ENCODE measurements at places on chromosomes 3 and 15.

DNA sequence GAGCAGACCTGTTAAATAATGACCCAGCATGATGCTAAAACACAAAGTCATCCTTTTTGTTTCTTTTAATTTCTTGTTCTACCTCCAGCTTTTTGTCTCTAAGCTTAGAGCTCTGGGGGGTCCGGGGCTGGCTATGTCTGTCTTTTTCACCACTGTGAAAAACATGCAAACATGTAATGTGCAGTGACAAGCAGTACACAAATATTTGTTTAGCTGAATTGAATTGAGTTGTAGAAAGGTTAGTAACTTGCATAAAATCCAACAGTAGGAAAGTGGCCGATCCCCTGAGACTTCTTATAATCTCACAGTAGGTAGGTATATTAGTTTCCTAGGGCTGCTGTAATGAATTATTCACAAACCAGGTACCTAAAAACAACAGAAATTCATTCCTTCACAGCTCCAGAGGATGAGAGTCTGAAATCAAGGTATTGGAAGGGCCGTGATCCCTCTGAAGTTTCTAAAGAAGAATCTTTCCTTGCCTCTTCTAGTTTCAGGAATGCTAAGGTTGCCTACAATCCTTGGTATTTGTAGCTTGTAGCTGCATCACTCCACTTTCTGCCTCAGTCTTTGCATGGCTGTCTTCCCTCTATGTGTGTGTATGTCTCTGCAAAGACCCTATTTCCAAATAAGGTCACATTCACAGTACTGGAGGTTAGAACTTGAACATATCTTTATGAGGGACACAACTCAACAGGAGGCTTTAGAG is 32.7 kb downstream of the ARL14 start:
- no peak for DNase-seq

- DNase-seq, result no peak
Observed at GRCh38 chr15:88020806-88021205, 235.7 kb downstream of the NTRK3 start.

- DNase-seq, result no peak
Observed at GRCh38 chr3:98886525-98886924, 15.0 kb downstream of the DCBLD2 start.

DNA sequence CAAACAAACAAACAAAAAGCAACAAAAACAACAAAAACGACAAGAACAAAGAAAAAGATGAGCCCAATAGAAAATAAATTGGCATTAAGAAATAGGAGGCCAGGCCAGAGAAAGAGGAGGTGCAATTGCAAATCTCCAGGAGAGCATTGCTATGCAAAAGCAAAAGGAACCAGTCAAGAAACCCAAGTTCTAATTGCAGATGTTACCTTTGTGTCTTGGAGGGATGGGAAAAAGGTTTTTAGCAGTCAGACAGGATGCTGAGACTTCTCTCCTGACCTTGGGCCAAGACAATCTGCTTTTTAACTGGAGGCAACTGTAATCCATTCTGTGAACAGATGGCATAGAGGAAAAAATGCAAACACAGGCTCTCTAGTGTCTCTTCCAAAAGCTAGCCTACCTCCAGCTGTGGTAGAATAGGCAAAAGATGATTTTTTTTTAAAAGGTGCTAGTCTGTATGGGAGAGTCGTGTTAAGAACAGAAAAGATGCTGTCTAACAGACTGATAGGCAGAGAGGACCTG is 56.4 kb downstream of the LSAMP start:
- no peak for DNase-seq

DNA sequence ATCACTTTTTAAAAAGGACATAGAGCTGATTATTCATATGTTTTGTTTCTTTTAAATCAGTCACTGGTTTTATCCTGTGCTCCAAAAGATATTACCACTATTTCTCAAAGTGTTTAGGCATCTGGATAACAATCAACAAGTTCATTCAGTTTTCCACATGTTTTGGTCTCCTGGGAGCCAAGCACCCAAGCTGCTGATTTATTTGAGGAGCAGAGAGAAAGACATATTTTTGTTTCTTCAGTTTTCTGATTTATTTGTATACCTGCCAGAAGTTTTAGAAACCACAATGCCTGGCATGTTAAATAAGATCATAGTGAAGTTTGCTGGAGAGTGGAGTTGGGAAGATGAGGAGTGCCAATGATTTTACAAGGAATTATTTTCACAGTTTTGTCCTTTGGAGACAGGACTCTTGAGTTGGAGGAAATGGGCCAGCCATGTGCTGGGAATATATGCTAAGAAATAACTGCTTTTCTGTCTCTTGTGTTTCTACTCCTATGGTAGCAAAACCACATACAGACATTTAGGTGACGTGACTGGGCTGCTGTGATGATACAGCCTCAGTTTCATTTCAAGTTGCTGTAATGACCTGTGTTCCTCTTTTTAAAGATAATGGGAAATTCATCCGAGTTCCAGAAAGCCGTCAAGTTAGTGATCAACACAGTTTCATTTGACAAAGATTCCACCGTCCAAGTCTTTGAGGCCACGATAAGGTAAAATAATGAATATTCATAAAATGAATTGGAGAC is 11.7 kb downstream of the EDEM1 start:
- DNase-seq, result no peak

GRCh38 chr3:101950510-101950909 is 101.2 kb downstream of the NFKBIZ start:
- DNase-seq, result no peak

GRCh38 chr15:94412979-94413746 is 181.8 kb downstream of the MCTP2 start:
- DNase-seq, result peak; percentile 44

GRCh38 chr3:9701711-9702110 is 1.9 kb upstream of the CPNE9 start:
- DNase-seq, result no peak

DNA sequence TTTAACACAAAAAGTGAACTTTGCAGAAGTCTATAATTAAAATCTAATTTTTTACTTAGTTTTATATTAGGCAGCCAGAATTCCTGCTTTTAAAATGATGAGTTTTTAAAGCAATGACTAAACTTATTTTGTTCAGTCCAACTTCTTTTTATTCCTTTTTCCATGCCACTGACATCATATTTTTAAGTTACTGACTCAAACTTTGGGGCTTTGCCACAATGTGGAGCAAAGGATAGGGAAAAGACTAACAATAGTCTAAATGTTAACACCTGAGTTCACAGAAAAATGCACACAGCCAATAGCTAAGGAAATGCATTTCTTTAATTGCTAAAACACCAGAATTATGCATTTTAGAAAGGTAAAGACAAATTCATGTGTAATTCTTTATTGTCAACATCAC is 647.6 kb upstream of the DPPA4 start:
- no peak for DNase-seq

- DNase-seq, result no peak
Observed at GRCh38 chr3:167318996-167319615, 61.0 kb downstream of the ZBBX start.

DNA sequence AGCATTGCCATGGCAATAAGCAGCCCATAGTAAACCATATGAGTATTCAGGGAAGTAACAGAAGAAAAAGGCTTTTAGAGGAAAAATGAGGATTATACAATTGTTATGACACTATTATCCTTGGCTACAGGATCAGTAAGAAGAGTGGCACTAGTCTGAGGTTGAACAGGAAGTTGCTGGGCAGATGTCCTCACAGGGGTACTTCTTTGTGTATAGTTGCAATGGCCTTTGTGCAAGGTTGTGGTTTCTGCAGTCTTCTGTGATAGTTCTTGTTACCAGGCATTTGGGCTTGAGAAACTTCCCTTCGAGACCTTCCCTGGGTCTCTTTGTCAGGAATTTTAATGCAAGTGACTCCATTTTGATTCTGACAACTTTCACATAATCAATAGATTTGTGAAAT is 100.6 kb upstream of the ATP11B start:
- DNase-seq, result no peak

DNA sequence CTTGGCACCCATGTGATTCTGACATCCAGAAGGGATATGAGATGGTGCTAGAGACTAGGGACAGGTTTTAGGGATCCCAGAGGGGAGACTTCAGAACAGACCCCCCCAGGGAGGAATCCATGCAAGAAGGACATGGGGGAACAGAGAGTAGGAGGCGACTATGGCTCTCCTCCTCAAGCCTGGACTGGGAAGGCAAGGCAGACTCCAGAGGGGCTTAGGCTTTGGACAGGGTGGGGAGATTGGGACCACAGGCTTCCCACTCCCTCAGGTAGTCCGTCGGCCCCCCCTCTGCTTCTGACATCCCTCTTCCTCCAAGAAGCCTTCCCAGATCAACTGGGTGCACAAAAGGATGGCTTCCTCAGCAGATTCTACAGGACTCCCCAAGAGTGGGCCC is 3.0 kb upstream of the VIPR1 start:
- DNase-seq, result no peak

DNA sequence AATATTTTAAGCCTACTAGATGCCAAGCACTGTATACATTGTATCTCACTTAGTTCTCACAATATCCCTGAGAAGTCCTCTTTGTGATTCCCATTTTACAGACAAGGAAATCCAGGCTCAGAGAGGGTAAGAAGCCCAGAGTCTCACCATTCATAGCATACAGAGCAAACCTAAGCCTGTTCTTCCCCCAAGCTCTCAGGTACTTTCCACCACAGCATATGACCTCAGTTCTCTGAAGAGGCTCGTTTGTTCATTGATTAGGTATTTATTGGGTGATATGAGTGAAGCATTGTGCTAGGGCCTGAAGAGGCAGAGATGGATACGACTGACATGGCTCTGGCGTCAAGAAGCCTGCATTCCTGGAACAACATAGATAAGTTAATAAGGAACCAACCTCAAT is 310.9 kb upstream of the UMPS start:
- no peak for DNase-seq

GRCh38 chr3:69051756-69052471 is at the start of gene TMF1:
Gene TMF1 (minus strand): TSS chr3:69052333. CDS start chr3:69052086, 247 bp downstream.
- peak; percentile 99 for DNase-seq

- no peak for DNase-seq
Observed at GRCh38 chr3:126147932-126148683, 32.3 kb downstream of the ALDH1L1 start.

GRCh38 chr15:29988701-29989100 is 94.1 kb upstream of the GOLGA8J start:
- DNase-seq, result no peak

GRCh38 chr3:146387566-146387965 is 81.8 kb downstream of the PLSCR2 start:
- DNase-seq, result no peak

DNA sequence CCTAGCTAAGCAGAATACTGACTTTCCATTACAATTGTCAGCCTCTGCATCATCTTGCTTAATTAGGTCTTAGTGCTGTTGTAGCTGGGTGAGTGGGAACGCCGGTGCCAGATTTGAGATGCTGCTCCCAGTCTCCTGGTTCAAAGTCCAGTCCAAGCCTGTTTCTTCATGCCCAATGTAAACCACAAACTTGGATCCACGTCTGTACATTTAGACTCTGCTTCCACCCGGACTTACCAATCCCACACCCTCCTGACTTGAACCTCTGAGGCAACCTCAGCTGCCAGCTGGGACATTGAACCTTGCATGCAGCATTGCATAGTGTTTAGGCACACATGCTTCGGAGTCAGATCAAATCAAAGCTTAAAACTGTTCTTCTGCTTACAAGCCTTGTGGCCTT is 43.0 kb downstream of the BCL2L10 start:
- peak; percentile 73 for DNase-seq

DNA sequence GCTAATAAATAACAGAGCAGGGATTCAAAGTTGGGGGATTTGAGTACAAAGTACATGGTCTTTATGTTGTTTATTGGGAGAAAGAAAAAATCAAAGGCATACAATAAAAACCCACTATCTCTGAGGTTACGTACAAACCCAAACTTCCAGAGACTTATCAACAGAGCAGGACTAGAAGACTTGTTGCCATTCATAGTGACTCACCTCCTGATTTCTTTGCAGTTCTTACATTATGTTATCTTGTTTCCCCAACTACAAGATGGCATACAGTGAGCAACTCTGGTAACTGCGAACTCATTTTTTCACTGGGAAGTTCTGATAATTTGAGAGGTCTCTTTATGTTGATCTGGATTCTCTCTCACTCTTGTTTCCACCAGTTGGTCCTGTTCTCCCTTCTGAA is 80.6 kb upstream of the ETV5 start:
- no peak for DNase-seq

DNA sequence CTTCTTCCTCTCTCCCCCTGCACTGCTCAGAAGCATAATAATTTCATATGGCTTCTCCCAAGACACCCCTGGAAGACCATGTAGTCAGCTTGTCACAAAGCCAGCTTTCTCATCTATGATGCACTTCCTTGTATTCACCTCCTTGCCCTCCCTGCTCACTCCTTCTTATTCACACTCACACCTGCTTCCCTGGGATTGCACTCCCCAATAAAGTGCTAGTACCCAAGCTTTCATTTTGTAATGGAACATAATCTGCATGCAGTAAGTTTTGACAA is 76.9 kb upstream of the FRMD4B start:
- DNase-seq, result no peak

- DNase-seq, result no peak
Observed at GRCh38 chr15:92383519-92384324, 10.0 kb upstream of the ST8SIA2 start.

DNA sequence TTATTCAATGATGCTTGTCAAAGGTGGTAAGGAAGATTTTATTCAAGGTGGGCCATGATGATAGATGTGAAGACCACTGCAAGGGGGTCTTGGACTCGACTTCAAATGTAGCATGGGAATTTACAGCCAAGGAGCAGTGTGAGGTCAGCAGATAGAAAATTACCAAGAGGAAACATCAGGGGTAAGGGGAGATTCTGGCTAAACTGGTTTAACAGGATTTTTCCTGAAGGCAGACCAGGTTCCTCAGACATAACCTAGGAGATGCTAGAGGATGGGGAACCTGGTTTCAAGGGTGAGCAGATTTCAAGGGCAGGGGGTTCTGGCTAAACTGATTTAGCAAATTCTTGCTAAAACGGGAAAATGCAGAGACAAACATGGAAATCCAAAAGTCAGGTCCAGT is 464.9 kb downstream of the TAFA4 start:
- no peak for DNase-seq

DNA sequence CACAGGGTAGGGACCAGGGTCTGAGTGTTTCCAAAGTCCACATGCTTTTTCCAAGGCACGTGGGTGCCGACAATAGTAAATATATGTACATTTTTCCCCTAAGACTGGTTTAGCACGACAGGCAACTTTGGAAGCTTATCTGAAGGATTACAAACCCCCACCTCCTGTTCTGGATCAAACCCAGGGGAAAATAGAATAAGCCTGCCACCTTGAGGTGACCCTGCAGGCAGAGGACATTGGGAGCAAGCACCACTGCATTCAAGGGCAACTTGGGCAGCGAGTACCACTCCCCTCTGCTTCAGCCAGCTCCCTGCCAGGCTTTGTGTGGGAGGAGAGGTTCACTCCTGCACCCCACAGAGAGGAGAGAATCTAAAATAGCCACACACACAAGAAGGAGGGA is 44.8 kb downstream of the KBTBD12 start:
- peak; percentile 44 for DNase-seq

- DNase-seq, result no peak
Observed at GRCh38 chr3:20682573-20682972, 496.6 kb upstream of the SGO1 start.

GRCh38 chr3:183210862-183211341 is 42.2 kb upstream of the B3GNT5 start:
- DNase-seq, result peak; percentile 24

- no peak for DNase-seq
Observed at GRCh38 chr3:12187448-12188327, 29.0 kb upstream of the TIMP4 start.

- DNase-seq, result no peak
Observed at GRCh38 chr3:113094337-113095221, 103.8 kb downstream of the GTPBP8 start.

All from mucosa of gallbladder (tissue), 1 donor.